NCI-H524 (cell line): ENCODE measurements at places on chromosomes 2 and 18.

- no peak for DNase-seq
Measured at GRCh38 chr2:170819680-170820664, 3.3 kb downstream of the GAD1 start.

DNA sequence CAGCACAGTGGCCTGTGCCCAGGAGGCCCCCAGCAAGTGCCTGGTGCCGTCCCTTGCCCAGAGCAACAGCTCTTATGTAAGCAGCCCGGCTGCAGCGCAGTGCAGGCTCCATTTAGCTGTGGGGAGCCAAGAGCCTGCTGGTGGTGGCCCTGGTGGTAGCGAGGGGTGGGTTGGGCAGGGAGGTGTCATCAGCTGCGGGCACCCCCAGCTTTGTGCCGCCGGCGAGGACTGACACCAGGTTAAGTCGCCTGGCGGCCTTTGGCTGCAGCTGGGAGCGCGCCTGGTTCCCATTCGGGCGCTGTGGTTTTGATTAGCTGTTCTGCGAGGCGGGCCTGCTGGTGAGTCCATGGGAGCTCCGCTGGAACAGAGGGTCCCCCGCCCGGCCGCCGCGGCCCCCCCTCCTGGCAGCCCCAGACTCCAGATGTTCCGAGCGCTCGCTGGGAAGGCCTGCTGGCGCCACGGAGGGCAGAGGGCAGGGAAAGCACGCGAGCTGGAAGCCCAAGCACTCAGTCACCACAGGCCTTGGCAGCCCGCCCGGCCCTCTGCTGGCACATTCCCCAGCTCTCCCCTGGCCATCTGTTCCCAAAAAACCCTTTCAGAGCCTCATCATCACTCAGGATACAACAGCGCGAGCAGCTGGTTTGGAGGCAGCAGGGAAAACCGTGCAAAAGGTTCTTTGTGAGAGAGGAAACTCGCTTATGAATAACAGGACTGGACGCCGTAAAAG lies 18.4 kb downstream of the ATOH8 start:
- DNase-seq, result peak; percentile 98

DNA sequence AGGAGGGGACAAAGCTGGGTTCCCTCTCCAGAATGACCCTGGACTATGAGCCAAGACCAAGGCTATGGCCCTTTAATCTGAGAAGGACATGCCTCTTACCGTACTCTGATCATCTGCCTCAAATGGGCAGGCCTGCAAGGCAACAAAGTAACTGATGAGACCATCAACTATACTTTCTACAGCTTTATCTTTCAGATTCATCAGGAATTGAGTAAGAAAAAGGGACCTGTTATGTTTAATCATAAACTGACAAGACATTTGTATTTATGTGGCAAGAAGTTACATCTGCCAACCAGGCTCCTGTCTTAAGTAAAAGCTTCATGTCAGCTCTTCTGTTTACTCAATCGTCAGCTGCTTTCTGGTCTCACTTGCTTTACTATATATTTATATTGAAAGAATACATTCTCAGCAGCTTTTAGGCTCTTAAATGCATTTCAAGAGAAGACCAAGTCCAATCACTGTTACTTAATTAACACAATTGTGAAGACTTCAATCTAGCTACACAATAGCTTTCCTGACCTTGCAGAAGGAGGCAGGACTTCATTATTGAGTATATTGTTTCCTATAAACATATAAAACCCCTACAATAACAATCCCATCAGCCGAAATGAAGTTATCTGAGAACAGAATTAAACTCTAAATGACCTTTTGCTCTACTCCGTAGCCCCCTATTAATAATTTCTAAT lies 163.8 kb downstream of the ETAA1 start:
- DNase-seq, result no peak

DNA sequence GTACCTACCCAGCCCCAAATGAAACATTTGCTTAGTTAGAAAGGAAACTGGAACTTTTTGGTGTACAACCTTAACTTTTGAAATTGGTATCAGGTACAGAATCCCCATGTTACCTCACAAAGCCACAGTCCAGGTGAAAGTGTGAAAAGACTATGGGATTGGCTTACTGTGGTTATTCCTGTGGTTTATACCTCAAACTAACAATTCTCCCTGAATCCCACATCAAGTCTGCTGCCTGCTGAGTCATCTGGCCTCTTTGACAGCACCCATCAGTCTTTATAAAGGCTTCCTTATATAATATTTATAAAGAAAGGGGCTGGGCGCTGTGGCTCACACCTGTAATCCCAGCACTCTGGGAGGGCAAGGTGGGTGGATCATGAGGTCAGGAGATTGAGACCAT lies 164.6 kb downstream of the TMEM247 start:
- DNase-seq, result no peak
